NAMALWA (cell line): ENCODE measurements at places on chromosomes 2 and 18.

GRCh38 chr2:160838691-160839090, 321.5 kb upstream of the TANK start:
- no peak for DNase-seq

DNA sequence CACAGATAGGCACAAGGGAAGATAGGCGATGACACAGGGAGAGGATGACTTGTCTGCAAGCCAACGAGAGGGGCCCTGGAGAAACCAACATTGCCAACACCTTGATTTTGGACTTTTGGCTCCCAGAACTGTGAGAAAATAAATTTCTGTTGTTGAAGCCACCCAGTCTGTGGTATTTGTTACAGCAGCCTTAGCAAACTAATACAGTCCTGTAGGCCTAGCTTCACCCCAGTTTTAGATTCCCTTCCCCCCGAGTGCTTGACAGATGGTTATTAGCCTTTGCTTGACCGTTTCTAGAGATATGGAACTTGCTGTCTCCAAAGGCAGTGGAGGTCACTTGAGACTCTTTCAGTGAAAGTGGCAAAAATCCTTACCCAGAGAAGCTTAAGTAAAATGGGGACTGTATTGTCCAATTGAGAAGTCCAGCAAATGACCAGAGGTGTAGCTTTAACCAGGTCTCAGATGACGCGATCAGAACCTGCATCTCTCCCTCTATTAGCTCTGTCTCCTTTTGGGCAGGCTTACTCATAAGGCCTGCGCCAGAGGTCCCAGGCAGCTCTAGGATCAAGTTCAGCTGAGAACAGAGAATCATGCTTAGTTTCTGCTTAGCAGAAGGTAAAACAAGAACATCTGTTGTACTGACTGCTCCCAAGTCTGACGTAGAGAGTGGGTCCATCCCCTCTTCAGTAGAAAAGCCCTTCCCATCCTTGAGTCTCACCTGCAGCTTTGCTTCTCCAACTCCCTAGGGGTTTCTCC, 50.4 kb downstream of the MFSD6 start:
- DNase-seq = no peak

DNA sequence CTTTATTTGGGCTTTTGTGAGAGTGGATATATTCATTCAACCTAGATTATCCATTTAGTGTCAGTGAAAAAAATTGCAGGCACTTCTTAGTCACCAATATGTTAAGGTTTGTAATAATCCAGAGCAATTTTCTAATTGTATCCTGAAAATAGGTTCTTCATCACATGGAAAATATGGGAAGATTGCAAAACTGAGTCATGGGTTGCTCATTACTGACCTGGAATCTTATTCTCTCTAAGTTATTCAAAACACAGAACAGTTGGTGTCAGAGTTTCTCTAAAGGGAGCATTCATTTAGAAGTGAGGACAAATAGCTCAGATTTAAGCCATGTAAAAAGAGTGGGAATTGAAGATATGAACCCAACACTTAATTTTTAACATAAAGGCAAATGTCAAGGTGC, 181.3 kb downstream of the IKZF2 start:
- no peak for DNase-seq

GRCh38 chr2:675460-675859, 1.7 kb downstream of the TMEM18 start:
- no peak for DNase-seq

- no peak for DNase-seq
These were observed 139.2 kb downstream of the CDCA7 start for GRCh38 chr2:173493874-173494273.

- DNase-seq = no peak
These were observed 6.2 kb upstream of the CNTNAP5 start for GRCh38 chr2:124018890-124019289.

GRCh38 chr2:1088192-1088860, 137.7 kb downstream of the SNTG2 start:
- no peak for DNase-seq
